ENCODE measurements at places on chromosomes 2 and 18. TPM values are rescaled to one million over a fixed set of nuclear protein-coding genes. Genes with fewer than 3 reads are reported as not detected.

- no peaks in the 10 kb centered on the region for H3K27me3 ChIP-seq
- no peak overlapping the region for H3K4me3 ChIP-seq
- peak overlapping the region; percentile 16 for H3K27ac ChIP-seq
- DNase-seq: no peak
Measured at GRCh38 chr2:100936070-100936741, 65.9 kb upstream of the RPL31 start.

The TMX3 gene
- 29.4 TPM for total RNA-seq

The LAMA1 gene
- 60.7 TPM for total RNA-seq

The C2orf72 gene
- total RNA-seq: 1.3 TPM

The RNPEPL1 gene
- total RNA-seq: 20.5 TPM

DNA sequence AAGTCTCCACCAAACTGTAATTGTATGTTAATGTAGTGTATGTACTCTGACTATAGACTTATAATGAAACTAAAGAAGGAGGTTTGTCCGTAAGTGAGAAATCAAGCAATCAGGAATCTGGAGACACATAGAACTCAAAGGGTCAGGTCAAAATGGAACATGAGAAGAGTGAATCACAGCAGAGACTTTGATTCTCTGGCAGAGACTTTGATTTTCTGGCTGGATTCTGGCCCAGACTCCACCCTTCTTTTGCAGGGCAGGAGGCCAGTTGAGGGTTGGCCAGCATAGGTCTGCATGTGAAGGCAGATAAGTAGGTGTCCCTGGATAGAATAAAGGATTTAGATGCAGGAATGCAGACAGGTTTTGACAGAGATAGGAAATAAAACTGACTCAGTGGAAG lies 11.0 kb upstream of the NCKAP5 start:
- H3K27me3 ChIP-seq: no peaks in the 10 kb centered on the region
- no peak for DNase-seq
- no peaks in the 10 kb centered on the region for H3K36me3 ChIP-seq

GRCh38 chr2:110788976-110789375 lies 56.6 kb downstream of the ACOXL start:
- no peak for DNase-seq
- H3K36me3 ChIP-seq: peaks cover 18% of the 10 kb centered on the region
- H3K4me3 ChIP-seq: no peak overlapping the region
- no peaks in the 10 kb centered on the region for H3K27me3 ChIP-seq
- no peaks in the 10 kb centered on the region for H3K4me1 ChIP-seq

- H3K4me1 ChIP-seq: peaks cover 6% of the 10 kb centered on the region
- no peaks in the 10 kb centered on the region for H3K27me3 ChIP-seq
- H3K27ac ChIP-seq: no peak overlapping the region
- DNase-seq: no peak
- no peak overlapping the region for H3K4me3 ChIP-seq
- H3K36me3 ChIP-seq: no peaks in the 10 kb centered on the region
Measured at GRCh38 chr18:57343833-57344232, 8.5 kb upstream of the ST8SIA3 start.

- H3K27me3 ChIP-seq: peaks cover 92% of the 10 kb centered on the region
- H3K27ac ChIP-seq: no peak overlapping the region
- H3K36me3 ChIP-seq: peaks cover 48% of the 10 kb centered on the region
Measured at GRCh38 chr2:5913711-5914395, 221.7 kb downstream of the SOX11 start.

DNA sequence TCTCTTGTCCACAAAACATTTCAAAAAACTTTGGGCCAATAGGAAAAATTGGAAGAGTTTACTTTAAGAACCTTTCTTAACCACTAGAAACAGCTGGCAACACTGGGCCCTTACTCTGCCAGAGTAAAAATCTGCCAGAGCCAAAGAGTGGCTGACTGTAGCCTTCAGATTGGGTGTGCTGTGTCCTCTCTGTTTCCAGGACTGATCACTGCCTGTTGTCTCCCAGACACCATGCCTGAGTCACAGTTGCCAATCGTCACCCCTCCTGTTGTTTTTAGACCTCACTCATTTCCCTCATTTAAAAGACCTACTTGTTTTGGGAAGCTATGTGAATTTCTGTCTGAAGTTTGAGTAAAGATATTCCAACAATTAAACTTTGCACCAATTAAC lies 159.1 kb downstream of the PPP1R1C start:
- H3K27ac ChIP-seq: no peak overlapping the region
- no peaks in the 10 kb centered on the region for H3K27me3 ChIP-seq
- H3K36me3 ChIP-seq: no peaks in the 10 kb centered on the region
- H3K4me1 ChIP-seq: peaks cover 17% of the 10 kb centered on the region
- DNase-seq: no peak

The ILKAP gene
- 26.4 TPM for total RNA-seq

DNA sequence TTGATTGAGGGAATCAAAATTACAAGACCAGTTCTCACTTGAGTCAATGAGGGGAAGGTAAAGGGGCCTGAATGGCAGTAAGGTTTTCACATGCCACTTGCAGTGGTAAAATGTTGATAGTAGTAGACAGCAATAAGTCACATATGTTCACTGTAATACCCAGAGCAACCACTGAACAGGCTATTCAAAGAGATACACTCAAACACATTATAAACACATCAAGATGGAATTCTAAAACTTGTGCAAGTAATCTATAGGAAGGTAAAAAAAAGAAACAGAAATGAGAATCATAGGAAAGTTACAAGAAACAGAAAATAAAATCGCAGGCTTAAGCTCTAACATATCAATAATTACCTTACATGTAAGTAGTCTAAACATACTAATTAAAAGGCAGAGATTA lies 86.6 kb upstream of the AFF3 start:
- DNase-seq: no peak
- H3K27ac ChIP-seq: no peak overlapping the region
- H3K36me3 ChIP-seq: no peaks in the 10 kb centered on the region
- peaks cover 6% of the 10 kb centered on the region for H3K4me1 ChIP-seq
- H3K4me3 ChIP-seq: no peak overlapping the region

The HRH4 gene
- total RNA-seq: not detected

DNA sequence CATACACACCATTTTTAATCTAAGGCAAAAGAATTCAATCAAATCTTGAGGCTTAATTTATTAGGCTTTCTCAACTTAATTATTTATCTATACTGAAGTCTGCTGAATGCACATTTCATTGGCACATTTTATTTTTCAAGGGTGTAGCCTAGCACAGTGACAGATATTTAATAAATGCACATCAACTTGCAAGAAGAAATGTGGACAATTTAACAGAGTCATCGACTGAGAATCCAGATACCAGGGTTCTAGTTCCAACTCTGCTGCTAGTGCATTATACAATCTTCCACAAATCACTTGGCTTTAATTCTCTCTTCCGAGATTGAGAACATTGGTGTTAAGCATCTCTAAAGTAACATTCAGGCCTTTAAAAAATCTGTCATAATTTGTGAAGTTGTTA lies 88.5 kb upstream of the RBBP8 start:
- H3K27me3 ChIP-seq: no peaks in the 10 kb centered on the region
- H3K27ac ChIP-seq: no peak overlapping the region
- H3K4me3 ChIP-seq: no peak overlapping the region
- no peaks in the 10 kb centered on the region for H3K36me3 ChIP-seq

DNA sequence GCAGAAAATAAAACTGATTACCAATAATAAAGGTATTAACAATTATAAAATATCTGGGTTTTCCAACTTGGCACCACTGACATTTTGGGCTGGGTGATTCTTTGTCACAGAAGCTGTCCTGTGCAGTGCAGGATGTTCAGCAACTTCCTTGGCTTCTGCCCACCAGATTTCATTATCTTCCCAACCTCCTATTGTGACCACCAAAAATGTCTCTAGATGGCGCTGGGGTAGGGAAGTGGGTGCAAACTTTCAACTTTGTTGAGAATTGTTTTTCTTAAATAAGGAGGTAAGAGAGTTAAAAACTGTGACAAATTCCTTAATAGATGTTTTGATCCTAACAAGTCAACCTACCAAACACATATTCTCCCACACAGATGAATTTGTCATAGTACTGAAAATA lies 90.1 kb downstream of the GAREM1 start:
- H3K4me3 ChIP-seq: no peak overlapping the region
- DNase-seq: no peak
- no peaks in the 10 kb centered on the region for H3K27me3 ChIP-seq
- no peaks in the 10 kb centered on the region for H3K36me3 ChIP-seq
- no peak overlapping the region for H3K27ac ChIP-seq

DNA sequence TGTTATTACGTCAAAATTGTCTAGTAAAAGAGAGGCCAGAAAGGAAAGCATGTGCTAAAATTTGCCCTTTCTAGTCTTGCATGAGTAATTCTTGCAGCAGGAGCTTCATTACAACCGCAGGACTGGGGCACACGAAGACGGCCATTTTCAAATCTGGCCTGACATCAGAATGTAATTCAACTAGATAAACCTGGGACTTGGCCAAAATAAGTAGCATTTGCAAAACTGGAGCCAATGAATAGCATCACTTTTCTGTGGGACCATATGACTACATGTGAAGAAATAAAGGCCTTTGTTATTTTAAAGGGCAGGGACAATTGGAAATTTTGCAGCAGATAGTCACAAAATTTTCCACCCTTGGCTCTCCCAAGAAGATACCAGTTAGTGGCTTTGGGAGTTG lies 3.0 kb upstream of the FZD7 start:
- peaks cover 45% of the 10 kb centered on the region for H3K27me3 ChIP-seq
- peak overlapping the region; percentile 23 for H3K27ac ChIP-seq
- H3K4me3 ChIP-seq: no peak overlapping the region
- DNase-seq: no peak
- H3K4me1 ChIP-seq: peaks cover 50% of the 10 kb centered on the region

GRCh38 chr18:42929857-42930256 lies 185.6 kb downstream of the RIT2 start:
- H3K27me3 ChIP-seq: no peaks in the 10 kb centered on the region
- H3K4me3 ChIP-seq: no peak overlapping the region
- no peak for DNase-seq
- H3K27ac ChIP-seq: no peak overlapping the region
- peaks cover 10% of the 10 kb centered on the region for H3K4me1 ChIP-seq

The VSNL1 gene
- 78.4 TPM for total RNA-seq

DNA sequence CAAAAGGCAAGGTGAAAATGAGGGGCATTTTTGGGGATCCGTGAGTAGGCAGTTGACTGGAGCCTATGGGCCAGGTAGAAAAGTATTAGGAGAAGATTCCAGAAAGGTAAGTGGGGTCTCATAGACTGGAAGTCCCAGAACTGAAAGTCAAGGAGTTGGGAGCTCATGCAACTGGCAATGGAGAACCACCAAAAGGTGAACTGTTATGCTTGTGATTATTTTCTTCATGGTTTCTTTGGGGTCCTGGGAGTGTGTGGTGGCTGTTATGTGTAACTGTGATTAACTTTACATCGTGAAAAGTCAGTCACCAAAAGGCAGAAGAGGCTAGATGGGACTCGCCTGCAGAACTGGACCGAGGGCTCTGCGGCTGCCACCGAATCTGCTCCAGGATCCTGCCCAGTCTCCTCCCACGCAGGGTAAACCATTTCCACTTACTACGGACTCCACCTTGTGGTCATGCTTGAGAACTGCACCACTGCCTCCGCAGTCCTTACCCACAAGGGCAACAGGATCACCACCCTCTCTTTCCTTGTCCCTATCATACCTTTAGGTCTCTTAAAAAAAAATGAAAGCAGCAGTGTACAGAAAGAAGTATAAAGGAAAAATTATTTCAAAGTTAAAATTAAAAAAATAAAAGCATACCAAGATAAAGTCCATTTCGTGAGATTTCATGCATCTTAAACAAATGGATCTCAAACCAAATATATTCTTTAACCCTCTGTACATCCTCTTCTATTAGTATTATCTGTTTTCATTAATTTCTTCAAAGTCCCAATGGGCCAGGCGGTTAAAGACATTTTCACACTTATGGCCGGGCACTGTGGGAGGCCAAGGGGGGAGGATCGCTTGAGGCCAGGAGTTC lies 15.6 kb upstream of the CEP68 start:
- peaks cover 41% of the 10 kb centered on the region for H3K36me3 ChIP-seq
- no peak overlapping the region for H3K4me3 ChIP-seq
- peak; percentile 84 for DNase-seq
- H3K27me3 ChIP-seq: no peaks in the 10 kb centered on the region
- peaks cover 31% of the 10 kb centered on the region for H3K4me1 ChIP-seq

DNA sequence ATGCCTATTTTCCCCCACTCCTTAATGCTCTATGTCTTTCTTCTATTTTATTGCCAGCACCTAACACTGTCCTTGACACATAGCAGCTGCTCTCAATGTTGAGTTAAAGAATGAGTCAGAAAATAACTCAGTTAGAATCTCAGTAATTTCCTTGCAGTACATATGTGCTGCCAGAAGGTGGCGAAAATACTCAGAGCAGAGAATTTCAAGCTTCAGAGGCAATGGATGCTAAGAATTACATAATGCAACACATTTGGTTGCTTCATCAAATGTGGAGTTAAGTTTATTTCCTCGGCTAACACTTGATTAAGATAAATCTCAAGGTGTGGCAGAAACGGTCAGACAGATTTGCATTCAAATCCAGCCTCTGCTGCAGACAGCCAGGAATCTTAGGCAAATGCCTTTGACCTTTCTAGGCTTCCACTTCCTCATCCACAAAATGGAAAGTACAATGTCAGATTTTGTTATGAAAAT lies 105.6 kb downstream of the VSNL1 start:
- peak; percentile 40 for DNase-seq
- no peak overlapping the region for H3K27ac ChIP-seq
- H3K4me3 ChIP-seq: no peak overlapping the region
- H3K27me3 ChIP-seq: no peaks in the 10 kb centered on the region
- peaks cover 42% of the 10 kb centered on the region for H3K4me1 ChIP-seq

- no peaks in the 10 kb centered on the region for H3K36me3 ChIP-seq
- no peak overlapping the region for H3K27ac ChIP-seq
- no peak for DNase-seq
- peaks cover 36% of the 10 kb centered on the region for H3K4me1 ChIP-seq
Measured at GRCh38 chr2:65351234-65351947, 81.0 kb downstream of the SPRED2 start.

DNA sequence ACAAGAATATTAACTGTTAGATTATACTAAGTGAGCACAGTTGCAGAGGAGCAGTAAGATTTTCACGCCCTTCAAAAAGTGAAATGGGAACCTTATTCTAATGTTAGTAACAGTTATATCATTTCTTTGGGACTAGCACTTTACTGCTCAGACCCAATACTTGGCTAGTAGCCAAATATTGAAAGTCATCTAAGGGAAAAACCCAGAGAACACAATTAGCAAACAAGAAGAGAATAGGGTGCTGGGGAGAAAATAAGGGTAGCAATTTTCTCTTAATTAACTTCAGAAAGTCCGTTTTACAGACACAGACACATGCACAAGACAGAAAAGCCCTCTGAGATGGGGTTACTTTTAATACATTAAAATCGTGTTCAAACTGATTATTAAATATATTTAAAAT lies 71.8 kb downstream of the ID2 start:
- H3K4me3 ChIP-seq: no peak overlapping the region
- no peak overlapping the region for H3K27ac ChIP-seq
- H3K36me3 ChIP-seq: peaks cover 22% of the 10 kb centered on the region
- DNase-seq: no peak

GRCh38 chr18:74604774-74605173 lies 7.1 kb downstream of the ZNF407 start:
- no peaks in the 10 kb centered on the region for H3K36me3 ChIP-seq
- H3K27me3 ChIP-seq: no peaks in the 10 kb centered on the region
- H3K4me3 ChIP-seq: no peak overlapping the region
- DNase-seq: no peak

GRCh38 chr2:10287761-10288160 lies 14.9 kb upstream of the HPCAL1 start:
- peaks cover 3% of the 10 kb centered on the region for H3K27me3 ChIP-seq
- no peak overlapping the region for H3K27ac ChIP-seq
- no peak for DNase-seq
- H3K4me1 ChIP-seq: peaks cover 8% of the 10 kb centered on the region
- H3K4me3 ChIP-seq: no peak overlapping the region

All from WTC11 (cell line).